NCI-H460 (cell line): ENCODE measurements at places on chromosomes 7 and 10.

DNA sequence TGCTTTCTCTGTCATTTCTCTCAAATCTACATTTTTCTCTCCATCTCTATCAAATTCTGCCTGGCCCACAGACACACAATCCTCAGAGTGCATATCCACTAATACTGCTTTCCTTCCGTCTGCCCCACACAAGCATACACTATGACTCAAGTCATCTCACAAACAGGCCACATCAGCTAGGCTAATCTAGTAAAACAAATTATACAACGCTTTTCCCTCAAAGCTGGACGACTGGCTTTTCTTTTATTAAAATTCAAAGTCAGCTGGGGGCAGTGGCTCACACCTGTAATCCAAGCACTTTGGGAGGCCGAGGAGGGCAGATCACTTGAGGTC, 161.1 kb downstream of the FAM107B start:
- no peak for DNase-seq

DNA sequence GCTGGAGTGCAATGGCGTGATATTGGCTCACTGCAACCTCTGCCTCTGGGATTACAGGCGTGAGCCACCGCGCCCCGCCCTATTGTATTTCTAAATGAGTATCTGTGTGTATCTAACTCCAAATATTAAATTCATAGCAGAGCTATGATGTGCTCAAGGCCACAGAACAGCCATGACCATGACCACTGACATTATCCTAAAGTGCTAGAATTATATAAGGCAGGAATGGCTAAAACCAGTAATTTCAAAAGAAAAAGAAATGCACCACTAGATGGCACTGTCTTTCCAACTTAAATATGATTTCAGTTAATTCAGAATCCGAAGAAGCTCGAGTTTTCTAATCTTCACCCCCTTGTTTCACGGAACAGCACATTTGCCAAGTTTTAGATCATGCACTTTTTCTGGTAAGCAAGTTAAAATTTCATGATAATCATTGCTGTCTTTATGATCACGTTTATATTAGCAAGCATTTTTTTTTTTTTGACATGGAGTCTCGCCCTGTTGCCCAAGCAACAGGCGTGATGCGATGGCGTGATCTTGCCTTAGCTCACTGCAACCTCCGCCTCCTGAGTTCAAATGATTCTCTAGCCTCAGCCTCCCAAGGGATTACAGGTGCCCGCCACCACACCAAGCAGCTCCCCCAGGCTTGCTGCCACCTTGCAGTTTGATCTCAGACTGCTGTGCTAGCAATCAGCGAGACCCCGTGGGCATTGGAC, 65.3 kb downstream of the OR13A1 start:
- peak; percentile 51 for DNase-seq

DNA sequence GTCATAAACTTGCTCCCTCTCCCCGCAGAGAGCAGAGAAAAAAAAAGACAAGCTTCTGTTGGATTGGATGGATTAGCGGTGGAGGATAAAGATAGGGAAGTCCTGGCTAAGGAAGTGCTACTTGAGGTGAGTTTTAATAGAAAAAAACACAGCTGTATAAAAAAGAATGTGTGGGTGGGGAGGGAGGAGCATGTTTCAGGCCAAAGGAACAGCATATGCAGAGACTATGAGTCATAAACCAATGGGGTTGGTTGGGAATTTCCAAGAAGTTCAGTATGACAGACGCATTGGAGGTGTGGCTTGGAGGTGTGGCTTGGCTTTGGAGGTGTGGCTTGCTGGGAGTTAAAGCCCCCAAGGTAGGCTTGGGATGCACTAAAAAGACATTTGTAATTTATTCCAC, 103.0 kb upstream of the LSM8 start:
- DNase-seq = peak; percentile 4

DNA sequence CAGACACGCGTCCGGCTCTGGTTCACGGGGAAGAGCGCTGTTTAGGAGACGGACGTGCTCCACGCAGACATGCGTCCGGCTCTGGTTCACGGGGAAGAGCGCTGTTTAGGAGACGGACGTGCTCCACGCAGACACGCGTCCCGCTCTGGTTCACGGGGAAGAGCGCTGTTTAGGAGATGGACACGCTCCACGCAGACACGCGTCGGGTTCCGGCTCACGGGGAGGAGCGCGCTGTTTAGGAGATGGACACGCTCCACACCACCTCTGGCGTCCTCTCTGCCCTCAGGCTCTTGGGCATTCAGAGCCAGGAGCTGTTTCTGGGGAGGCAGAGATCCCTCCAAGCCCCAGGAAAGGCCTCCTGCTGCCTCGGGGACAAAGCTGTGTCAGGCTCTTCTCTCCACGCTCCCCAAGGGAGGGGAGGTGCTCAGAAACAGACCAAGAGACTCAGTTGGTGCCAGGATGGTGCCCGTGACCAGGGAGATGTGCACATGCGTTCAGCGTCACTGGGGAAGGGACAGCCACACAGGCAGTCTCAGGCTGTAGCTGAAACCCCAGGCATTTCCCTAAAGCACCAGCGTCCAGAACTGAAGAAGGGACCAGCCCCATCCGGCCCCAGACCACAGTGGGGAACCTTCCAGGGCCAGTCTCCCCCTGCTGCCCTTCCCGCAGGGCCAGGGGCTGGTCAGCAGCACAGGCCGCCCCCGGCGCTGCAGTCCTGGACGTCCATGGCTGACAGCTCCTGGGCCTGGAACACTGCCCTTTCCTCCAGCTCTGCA, 175.6 kb downstream of the ELFN1 start:
- no peak for DNase-seq

DNA sequence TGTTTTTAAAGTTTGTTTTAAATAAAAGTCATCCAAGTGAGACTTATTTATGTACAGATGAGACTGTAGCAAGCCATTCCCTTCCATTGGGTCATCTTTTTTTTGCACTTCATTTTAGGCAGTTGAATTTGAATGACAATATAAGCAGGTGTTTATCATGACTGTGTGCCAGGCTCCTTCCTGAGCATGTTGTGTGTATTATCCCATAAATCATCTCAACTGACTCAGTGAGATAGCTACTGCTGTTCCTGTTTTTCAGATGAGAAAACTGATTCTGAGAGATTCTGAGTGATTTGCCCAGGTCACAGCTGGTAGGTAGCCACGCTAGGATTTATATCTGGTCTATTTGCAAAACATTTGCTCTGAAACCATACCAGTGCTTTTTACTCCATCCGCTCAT, 11.7 kb downstream of the TMEM254 start:
- no peak for DNase-seq

DNA sequence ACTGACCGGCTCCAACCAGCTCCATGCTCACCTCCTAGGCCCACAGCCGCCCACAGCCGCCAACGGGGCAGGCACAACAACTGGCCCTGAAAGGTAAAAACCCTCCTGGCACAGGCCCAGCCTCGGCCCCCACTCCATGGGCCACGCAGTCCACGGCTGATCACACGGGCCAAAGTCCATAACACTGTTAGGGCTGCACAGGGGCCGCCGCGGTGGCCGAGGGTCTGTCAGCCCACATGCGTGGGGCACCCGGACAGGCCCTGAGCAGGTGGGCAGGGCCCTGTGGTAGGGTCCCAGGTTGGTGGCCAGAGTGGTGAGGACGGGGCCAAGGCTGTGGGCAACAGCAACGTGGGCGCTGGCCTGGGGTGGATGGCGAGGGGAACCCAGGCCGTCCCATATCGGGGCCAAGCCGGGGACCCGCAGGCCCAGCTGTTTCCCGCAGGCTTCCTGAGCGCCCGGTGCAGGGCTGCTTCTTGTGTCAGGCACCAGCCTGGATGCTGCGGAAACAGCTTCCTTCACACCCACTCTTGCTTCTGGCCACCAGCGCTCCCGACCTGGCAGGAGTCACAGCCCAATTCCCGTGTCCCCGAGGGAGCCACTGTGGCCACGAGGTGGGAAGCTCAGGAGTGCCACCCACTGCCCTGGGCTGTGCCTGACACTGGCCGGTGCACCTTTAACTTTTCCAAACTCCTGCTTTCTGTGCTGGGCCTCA, 29.2 kb downstream of the CYP2W1 start:
- DNase-seq = no peak

DNA sequence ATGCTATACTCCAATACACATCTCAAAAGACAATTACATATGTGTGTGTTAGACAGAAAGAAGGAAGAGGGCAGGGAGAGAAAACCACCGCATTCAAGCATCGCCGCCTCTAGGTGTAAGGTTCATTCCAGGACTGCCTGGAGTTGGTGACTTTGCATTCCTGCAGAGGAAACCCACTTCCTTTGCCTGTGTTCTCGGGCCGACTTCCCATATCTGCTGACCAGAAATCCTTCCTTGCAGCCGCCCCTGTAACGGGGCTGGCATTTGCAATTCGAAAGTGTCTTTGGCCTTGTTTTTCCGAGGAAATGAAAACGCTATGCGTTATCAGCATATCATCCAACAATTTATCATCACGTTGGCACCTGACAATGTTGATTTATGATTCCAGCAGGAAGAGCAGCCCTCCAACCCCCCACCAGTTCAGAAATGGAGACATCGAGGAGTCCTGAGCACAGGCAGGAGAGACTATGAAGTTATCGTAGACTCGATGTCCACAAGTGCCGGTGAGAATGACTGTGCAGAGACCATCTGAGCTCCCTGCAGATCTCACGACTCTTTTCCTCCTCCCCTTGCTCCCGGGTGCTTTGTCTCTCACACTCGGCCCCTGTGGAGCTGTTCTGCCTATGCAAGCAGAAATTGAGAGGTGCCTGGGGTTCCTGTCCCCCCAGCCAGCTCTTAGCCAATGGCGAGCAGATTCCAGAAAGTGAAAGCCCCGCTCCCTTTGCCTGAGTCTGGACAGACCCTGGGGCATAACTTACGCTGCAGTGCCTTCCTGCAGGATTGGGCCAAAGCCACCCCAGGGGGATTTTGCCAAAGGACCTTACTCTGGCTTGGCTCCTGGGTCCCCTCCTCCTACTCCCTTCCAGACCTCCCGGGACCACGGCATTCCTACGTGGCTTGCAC, 68.9 kb upstream of the FOXK1 start:
- no peak for DNase-seq

- DNase-seq = no peak
Measured at GRCh38 chr7:128906001-128906765, 4.3 kb downstream of the KCP start.

GRCh38 chr10:26914898-26915297, 54.1 kb upstream of the ABI1 start:
- DNase-seq = no peak

DNA sequence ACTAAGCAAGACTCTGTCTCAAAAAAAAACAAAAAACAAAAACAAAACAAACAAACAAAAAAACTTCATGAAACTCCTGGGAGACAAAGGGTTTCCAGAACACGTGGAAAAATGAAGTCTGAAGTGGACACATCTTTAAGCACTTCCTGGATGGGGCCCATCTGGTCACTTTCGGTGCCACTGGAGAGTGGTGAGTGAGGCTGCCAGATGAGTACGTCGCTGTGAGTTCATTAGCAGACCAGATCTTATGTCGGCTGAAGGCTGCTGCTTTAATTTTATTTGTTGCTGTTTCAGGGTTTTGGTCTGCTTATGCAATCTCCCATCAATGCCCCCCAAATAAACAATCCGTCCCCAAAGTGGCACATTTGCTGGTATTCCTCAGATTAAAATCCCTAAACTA, 64.4 kb downstream of the NPTX2 start:
- no peak for DNase-seq

DNA sequence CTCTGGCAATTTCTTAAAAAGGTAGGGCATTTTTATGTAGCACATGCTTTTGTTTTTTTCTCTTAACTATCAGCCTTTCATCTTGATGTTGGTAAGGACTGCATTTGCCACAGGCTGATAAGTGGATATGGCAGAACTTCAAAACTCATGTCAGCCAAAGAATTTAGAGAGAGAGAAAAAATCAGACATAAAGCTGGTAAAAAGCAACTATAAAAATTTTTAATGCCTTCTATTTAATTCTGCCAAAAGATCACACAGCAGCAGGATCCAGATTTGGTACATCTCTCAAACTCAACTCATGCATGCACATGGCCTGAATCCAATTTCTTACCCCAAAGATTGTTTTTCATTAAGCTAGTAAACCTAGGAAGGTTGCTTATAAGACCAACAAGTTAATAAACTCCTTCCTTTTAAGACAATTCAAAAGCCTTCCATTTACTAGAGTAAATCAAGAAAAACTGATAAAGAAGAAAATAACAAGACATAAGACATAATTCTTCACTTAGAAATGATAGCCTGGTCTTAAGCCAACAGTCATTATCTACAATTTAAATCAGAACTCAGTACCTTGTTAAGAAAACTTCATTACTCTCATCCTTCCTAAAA, 69.3 kb downstream of the GLI3 start:
- no peak for DNase-seq

DNA sequence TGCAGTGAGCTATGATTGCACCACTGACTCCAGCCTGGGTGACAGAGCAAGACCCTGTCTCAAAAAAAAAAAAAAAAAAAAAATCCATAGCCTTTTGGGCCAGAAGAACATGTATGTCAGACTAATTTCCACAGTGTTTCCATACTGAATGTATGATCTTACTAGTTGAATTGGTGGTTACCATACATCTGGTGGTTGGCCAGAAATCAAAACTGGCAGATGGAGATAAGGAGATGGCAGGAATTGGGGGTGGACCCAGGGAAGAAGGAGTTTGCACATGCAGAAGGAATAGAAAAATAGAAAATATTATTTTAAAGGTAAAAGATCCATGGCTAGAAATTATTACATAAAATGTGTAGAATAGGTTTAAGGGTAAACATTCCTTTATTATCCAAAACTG, 3.7 kb upstream of the ATOH7 start:
- DNase-seq = no peak

DNA sequence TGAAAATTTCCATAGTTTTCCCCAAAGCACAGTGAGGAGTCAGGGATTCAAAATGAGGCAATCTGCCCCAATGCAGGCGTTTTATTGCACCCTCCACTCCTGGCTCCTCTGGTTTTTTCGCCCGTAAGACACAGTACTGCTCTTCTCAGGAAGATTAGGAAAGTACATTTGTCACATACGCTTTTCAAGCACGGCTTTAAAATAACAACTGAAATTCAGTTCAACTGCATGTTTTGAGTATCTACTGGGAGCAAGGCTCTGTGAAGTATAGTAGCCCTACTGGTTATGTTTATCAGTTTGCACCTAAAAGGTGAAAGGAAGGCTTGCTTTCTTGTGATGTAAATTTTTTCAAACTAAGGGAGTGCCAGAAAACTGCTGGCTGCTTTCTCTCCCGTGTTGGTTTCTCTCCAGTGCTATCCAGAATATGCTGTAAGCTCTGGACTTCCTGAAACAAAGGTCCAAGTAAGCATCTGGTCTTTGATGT, 1.9 kb upstream of the SGMS1 start:
- DNase-seq = no peak

- no peak for DNase-seq
Measured at GRCh38 chr7:1223196-1223981, 9.3 kb upstream of the UNCX start.
